ENCODE measurements at places on chromosomes 3 and 15.

DNA sequence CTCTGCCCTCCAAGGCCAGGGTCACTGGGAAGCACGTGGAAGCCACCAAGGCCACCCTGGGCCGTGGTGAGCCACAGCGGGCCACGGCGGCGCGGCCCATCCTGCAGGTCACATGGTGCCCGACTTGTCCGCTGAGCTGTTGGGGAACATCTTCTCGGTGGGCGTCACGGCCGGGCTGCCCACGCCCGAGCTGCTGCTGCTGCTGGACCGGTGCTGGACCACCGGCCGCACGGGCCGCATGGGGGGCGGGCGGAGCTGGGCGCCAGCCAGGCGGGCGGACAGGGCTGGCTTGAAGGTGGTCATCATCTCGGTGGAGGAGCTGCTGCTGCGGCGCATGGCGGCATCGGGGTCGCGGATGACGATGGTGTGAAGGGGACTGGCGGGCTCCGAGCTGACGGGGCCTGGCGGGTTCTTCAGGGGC lies 22.1 kb upstream of the RAD18 start:
- no peak for DNase-seq

GRCh38 chr3:45889337-45889736 lies 3.0 kb downstream of the CCR9 start:
- DNase-seq: no peak

GRCh38 chr15:29518442-29518841 lies 248.8 kb upstream of the NSMCE3 start:
- no peak for DNase-seq

- no peak for DNase-seq
Measured at GRCh38 chr3:43330981-43331380, 44.6 kb downstream of the SNRK start.

DNA sequence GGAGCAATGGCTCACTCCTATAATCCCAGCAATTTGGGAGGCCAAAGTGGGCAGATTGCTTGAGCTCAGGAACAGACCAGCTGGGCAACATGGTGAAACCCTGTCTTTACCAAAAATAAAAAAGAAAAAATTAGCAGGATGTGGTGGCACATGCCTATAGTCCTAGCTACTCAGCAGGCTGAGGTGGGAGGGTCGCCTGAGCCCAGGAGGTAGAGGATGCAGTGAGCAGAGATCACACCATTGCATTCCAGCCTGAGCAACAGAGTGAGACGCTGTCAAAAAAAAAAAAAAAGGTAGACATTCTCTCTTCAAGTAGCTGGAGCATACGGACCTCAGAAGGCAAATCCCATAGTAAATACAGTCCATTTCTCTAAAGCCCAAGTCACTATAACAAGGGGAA lies 7.1 kb upstream of the C3orf80 start:
- no peak for DNase-seq

DNA sequence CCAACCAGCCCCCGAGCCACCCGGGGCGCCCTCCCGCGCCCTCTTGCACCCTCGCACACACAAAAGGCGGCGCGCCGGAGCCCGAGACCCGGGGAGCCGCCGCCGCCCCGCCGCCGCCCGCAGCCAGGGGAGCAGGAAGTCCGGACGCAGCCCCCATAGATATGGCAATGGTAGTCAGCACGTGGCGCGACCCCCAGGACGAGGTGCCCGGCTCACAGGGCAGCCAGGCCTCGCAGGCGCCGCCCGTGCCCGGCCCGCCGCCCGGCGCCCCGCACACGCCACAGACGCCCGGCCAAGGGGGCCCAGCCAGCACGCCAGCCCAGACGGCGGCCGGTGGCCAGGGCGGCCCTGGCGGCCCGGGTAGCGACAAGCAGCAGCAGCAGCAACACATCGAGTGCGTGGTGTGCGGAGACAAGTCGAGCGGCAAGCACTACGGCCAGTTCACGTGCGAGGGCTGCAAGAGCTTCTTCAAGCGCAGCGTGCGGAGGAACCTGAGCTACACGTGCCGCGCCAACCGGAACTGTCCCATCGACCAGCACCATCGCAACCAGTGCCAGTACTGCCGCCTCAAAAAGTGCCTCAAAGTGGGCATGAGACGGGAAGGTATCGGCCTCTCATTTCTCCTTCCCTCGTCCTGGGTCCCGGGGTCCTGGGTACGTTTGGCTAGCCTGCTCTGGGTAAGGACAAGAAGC lies 1.6 kb downstream of the NR2F2 start:
- DNase-seq: no peak

DNA sequence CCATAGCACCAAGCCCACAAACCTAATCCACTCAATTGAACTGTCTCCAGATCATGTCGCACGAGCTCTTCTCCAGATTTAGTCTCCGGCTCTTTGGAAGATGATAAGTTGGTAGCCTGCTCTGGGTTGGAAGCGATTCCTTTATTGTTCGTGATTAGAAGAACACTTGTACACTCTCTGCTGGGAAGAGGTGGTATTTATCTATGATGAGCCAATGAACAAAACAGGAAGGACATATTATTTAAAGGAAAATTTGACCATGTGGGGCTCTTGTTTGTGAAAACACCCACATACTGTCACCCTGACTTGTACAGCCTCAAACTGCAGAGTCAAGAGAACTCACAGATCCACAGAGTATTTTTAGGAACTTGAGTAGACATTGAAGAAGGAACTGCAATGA lies 54.4 kb downstream of the MYZAP start:
- DNase-seq: no peak

- DNase-seq: no peak
Measured at GRCh38 chr15:46921891-46922290, 795.4 kb upstream of the SEMA6D start.

GRCh38 chr15:74336061-74337005 lies 31.1 kb downstream of the CYP11A1 start:
- DNase-seq: no peak

DNA sequence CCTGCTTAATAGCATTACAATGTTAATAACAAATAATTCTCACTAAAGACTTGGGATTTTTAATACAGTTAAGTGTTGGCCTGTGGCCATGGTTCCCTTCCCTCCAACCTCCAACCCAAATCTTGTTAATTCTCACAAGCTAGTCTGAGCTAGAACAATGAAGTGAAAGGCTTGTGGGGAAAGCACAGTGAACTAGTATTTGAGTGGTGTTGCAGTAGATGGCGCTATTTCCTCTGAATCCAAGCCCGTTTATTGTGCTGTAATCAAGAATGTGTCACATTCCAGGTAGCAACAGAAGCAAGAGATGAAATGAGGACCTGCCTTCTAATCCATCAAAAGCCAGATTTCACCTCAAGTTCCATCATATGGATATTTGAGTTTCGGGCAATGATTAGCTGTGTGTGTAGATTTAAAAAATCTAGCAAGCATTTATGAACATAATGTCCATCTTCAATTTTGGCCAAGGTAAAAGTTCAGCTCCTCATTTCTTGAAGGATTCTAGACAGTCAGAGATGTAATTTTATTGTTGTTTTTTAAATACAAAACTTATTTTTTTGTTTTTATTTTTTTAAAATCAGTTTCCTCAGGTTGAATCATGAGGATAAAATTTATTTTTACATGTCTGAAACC lies 160.7 kb downstream of the SQOR start:
- DNase-seq: peak; percentile 1

DNA sequence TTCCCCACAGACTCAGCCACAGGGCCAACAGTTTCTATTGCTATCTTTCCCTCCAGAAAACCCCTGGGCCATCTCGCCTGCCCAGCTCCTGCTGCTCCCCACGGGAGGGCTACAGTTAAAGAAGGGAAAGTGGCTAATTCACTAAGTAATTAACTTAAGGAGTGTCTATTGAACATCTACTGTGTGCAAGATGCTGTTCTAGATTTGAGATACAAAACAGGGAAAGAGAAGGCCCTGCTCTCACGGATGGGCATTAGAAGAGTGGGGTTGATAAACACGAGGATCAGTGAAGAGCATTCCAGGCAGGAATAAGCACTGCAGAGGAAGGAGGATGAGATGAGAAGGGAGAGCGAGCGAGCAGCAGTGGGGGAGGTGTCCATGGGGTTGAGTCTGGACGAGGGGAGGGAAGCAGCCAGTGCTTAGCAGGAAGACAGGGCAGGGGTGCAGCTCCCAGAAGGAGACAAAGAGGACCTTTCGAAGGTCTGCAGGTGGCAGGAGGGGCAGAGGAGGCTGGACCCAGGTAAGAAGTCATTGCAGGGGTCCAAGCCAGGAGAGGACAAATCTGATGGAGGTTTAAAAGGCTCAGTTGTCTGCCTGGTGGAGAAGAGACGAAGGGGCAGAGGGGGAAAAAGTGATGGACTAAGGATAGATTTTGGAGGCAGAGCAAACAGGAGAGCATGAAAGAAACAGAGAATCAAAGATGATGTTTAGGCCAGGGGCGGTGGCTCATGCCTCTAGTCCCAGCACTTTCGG lies 64.7 kb downstream of the KLF15 start:
- DNase-seq: no peak

DNA sequence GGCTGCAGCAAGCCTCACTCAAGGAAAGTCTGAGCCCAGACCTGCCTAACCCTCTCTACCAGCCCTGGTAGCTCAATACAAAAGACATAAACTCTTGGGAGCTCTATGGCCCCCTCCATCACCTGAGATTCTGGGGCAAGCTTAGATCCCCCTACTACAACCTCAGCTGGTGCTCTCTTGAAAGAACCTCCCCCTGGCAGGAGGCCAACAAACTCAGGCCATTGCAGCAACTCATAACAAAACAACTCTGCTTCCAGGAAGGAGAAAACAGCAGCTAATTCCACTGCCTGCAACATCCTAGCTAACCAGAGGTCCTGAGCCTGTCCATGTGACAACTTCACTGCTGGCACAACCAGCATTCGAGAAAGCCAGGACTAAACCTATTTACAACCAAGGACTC lies 169.2 kb downstream of the ROBO1 start:
- DNase-seq: no peak

GRCh38 chr3:111594781-111595180 lies 365 bp downstream of the ZBED2 start:
- DNase-seq: no peak

DNA sequence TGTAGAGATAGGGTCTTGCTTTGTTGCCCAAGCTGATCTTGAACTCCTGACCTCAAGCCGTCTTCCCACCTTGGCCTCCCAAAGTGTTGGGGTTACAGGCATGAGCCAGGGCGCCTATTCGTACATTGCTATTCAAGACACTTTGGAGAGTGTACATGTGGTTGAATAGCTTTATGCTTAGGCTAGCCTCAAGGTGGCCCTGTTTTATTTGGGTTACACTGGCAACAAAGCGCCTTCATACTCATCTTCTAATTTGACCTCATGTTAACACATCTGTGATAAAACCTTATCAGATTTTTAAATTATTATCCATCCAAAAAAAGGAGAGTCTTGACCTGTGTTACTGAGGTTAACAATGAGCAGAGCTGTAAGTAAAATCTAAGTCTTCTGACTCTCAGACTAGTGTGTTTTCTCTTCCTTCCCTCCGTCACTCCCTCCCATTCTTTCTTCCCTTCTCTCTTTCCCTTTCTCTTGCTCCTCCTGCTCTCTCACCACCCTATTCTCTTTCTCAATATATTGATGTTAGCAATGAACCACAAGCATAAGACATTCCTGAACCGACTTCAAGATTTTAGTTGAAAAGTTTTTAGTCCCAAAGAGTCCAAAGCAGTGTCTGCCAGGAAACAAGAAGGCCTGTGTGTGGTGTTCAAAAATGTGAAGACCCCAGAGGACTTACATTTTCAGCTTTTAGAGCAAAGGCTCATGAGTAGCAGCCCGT lies 603.7 kb upstream of the CFAP20DC start:
- no peak for DNase-seq

GRCh38 chr3:25856902-25857518 lies 67.1 kb downstream of the OXSM start:
- DNase-seq: no peak

DNA sequence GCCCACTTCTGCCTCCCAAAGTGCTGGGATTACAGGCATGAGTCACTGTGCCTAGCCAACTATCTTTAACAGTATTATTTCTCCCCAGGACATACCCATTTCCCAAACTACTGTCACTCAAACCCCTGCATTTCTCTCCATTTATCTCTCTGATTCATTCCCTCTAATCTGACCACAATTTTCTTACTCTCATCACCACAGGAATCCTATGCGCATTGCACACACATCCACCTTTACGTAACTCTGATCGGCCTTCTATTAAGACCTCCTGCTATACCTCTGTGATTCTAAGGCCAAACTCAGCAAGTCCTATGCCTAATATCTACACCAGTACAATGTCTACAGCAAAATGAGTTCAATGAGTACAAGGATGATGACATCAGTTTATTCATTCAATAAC lies 235.0 kb downstream of the ULK4 start:
- DNase-seq: no peak

GRCh38 chr15:47473832-47474231 lies 243.5 kb upstream of the SEMA6D start:
- peak; percentile 33 for DNase-seq

- no peak for DNase-seq
Measured at GRCh38 chr3:50602595-50603191, 8.9 kb downstream of the CISH start.

GRCh38 chr15:68241088-68241935 lies 11.8 kb upstream of the CLN6 start:
- DNase-seq: no peak

DNA sequence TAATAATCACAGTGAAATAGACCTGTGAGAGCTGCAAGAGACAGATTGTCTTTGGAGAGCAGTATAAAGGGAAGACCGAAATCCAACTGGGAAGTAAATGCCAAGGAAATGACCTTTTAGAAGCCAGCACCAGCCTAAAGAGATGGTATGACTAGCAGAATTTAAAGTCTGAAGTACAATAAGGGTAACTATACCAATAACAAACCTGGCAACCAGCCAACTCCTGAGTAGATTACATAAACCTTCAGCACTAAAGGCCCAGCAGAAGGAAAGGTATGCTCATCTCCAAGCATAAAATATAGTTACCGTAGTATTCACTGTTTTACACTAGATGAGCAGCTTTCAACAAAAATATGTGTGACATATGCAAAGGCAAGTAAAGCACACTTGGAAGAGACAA lies 155.1 kb upstream of the SATB1 start:
- no peak for DNase-seq

DNA sequence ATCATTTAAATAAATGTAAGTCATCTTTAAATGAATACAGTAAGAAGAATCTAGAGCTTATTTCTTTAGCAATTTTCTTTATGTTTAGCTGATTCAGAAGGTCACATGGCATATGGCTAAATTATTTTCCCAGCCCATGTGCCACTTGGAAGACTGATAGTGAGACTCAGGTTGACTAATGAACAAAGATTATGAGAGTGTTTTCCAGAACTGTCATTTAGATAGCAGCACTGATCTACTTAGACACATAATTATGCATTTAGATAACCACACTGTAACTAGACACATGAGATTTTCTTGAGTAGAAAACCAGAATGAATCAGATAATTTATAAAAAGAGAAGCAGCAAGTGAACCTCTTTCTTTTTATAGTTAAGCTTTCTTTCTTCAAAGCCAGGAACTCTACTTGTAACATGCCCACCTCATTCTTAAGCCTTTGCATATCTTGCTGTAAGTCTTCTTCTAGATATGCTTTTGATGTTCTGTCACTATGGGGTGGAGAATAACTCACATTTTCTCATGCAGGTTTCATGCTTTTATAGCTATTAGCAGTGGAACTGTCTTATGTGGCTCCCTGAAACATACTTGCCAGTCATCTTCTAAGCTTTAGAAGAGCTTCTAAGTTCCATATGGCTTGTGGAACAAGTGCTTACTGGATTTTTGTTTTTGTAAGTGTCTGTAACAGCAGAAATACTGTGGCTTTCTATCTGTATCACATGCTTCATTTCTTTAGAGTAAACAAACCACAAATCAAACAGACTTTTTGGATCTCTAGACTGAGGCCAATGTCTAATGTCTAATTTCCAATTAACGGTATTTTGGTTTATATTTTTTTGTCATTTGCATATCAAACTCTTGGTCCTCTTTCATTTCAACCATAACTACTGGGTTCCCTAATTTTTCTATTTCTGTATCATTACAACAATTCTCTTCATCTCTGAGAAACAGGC lies 101.4 kb downstream of the LMLN start:
- DNase-seq: no peak

GRCh38 chr15:66139591-66140207 lies 113.9 kb downstream of the MEGF11 start:
- DNase-seq: no peak

Data from hypothalamus (tissue), 51 donors.